ENCODE measurements at places on chromosomes 7 and 10.

DNA sequence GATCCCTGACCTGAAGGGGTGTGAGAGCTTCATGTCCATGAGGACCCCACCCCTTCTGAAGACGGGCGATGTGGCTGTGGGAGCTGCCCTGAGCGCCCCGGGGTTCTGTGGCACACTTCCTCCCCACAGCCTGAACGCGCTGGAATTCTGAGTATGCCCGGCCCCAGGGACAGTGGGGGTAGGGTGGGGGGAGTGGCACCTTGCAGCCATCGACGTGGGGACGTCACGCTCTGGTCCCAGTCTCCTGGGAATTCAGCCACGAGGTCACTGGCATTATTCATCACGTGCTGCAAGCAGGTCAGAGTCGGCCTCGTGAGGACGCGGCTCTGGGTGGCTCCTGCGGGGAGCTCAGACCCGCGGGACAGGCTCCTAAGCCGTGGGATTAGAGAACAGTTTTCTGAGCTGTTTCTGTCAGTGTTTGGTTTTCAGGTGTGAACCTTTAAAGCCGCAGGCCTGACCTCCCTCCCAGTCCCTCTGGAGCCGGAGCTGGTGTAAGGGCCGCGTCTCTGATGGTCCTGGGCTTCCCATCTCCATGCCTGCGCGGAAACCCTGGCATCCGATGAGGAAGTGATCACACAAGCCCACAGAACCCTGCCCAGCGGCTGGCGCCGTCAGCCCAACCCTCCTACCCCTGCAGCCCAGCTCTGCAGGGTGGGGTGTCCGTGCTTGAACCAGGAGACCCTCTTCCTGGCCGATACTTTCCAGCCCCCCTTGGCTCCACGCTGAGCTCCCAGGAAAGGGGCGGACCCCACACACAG lies 16.1 kb downstream of the GPR146 start:
- DNase-seq = peak; percentile 30

GRCh38 chr7:140605337-140605736 lies 35.3 kb downstream of the DENND2A start:
- peak; percentile 80 for DNase-seq

- DNase-seq = no peak
Observed at GRCh38 chr10:120131183-120131582, 238.7 kb downstream of the SEC23IP start.

- no peak for DNase-seq
Observed at GRCh38 chr7:91352091-91352490, 87.9 kb downstream of the FZD1 start.

DNA sequence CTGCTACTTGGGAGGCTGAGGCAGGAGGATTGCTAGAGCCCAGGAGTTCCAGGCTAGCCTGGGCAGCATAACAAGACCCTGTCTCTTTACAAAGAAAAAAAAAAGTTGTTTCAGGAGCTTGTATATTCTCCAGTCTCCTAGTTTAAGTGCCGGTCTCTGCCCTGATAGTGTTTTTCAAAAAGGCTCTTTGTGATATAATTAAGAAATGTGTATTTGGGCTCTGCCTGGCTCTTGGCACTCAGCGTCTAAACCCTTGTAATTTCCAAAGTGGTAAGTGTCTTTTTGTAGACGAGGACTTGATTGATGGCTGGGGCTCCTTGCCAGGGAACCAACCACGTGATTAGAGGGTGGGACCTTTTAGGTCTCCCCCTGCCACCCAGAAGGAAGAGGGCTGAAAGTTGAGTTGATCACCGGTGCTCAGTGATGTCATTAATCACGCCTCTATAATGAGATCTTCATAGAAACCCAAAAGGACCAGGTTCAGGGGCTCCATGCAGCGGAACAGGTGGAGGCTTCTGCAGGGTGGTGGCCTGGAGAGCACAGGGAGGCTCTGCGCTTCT lies 4.4 kb downstream of the EIF3B start:
- no peak for DNase-seq

DNA sequence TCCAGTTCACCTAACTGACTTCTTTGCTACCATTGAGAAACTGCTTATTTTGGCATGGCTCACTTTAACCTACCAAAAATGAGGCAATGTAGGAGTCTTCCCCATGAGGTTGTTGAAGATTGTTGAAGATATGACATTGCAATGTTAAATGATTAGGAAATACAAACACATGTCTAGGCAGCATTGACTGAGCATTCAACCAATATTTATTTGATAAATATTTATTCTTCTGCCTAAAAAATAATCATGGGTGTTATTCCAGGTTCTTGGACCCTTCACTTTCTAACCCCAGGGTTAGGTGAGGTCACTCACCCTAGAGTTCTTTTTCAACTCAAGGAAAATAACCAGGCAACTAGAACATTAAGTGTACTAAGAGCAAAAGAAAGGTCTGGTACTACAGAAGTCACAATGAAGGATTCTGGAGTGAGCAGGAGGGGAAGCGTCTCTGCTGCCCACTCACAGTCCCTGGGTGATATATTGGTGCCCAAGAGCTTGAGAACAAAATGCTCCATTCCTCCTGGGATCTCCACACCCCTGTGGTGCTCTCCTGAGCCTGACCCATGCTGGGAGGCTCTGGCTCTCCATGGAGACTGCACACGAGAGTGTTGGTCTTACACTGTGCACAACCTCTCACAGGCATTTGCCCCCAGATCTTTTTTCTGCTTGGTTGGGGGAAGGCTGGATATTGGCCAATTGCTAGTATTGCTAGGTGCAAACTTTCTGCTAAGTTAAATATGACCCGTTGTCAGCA lies 123.4 kb downstream of the SPAG6 start:
- DNase-seq = no peak

DNA sequence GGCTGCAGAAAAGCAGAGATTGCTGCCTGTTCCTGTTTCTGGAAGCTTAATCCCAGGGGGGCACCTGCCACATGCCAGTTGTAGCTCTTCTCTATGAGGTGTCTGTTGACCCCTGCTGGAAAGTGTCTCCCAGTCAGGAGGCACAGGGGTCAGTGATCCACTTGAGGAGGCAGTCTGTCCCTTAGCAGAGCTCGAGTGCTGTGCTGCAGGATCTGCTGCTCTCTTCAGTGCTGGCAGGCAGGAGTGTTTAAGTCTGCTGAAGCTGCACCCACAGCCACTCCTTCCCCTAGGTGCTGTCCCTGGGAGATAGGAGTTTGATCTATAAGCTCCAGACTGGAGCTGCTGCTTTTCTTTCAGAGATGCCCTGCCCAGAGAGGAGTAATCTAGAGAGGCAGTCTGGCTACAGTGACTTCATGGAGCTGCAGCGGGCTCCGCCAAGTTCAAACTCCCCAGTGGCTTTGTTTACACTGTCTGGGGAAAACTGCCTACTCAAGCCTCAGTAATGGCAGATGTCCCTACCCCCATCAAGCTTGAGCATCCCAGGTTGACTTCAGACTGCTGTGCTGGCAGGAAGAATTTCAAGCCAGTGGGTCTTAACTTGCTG lies 57.6 kb upstream of the CROT start:
- DNase-seq = no peak

DNA sequence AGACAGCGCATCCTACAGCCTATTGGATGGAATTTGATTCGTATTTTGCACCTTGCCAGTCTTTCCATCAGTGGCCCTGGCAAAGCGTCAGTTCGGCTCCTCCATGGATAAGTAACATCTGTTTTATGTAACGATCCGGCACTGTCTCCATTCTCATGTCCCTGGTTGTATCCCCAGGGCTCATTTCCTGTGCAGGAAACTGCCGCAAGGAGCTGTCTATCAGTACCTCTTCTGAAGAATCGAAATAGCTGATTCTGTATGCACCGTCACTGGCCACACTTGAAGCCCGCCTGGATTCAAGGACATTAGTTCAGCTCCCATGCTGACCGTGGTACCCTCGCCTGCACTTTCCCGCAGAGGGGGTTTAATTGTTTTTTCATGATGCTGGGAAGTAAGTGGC lies 53.1 kb upstream of the NPS start:
- DNase-seq = no peak

DNA sequence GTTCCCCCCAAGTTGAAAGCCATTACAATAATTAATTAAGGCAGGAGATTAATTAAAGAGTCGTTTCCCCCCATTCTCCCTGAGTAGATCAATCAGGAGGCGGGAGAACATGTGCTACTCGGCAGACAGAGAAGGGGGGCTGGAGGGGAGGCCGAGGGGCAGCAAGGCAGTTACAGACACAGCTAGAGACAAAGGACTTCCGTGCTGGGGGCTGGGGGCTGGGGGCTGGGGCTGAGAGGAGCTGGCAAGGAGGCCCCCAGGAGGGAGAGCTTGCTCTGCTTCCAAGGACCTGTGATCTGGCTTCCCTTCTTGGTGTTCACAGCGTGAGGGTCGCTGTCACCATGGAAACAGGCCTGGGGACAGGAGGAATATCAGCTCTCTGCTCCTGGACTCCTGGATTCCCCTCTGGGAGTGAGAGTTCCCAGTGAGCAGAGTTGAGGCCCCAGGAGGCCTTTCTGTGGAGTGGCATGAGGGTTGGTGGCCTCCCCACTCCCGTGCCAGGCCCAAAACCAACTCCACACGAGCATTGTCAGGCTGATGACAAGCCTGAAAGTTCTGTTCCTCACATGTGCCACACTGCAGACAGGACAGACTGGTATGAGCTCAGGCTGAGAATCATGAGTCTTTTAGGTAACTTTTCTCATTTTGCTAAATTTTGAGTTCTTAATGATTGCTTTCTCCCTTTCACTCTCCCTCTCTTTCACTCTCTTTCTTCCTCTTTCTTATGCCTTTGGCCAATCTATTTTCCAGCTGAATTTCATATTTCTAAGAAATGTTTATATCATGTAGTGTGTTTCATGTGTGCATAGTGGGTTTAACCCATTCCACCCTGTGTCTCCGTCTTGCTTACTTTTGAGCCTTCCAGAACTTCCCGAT lies 16.4 kb downstream of the FAM241B start:
- no peak for DNase-seq

DNA sequence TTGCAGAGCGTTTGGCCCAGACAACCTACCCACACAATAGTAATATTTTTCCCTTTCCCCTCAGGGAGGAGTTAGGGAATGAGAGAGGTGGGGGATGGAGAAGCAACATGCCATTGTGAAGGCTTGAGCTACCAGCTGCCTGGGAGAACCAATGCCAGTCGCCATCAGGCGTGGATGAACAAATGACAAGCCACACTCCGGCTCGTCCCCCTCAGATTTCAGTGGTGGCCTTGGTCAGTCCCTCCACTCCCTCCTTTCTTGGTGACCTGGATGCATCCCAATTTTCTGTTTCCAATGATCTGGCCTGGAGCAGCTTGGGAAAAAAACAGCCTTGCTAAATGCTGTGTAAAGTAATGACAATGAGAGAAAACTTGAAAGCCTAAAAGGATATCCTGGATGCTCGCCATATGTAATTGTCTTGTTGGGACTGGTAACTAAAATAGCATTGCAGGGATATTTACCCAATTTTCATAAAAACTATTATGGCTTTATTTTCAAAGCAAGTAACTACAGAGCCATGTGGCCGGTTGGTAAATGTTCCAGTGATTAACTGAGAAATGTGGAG lies 110.7 kb downstream of the ICA1 start:
- DNase-seq = no peak

DNA sequence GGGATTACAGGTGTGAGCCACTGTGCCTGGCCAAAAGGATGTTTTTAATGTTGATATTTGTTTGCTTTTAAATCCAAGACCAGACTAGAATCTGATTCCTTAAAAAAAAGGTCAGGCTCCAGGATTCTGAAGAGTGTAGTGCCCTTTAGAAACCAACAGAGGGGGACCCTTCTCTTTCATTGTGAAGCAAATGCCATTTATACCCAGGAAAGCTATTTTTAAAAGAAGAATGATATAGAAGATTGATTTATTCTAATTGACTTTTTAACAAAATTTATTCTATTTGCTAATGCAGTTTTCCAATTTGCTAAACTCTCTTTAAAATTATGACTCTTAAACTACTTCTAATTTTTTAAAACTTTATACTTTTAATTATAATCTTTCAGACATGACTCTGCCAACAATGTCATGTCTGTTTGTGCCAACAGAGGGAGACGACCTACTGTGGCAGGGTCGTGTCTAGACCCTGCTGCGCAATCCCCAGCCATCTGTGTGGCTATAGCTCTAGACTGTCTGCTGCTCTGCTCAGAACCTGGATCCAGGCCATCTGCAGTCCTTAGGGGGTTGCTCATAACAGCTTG lies 201.0 kb upstream of the IMMP2L start:
- peak; percentile 65 for DNase-seq

DNA sequence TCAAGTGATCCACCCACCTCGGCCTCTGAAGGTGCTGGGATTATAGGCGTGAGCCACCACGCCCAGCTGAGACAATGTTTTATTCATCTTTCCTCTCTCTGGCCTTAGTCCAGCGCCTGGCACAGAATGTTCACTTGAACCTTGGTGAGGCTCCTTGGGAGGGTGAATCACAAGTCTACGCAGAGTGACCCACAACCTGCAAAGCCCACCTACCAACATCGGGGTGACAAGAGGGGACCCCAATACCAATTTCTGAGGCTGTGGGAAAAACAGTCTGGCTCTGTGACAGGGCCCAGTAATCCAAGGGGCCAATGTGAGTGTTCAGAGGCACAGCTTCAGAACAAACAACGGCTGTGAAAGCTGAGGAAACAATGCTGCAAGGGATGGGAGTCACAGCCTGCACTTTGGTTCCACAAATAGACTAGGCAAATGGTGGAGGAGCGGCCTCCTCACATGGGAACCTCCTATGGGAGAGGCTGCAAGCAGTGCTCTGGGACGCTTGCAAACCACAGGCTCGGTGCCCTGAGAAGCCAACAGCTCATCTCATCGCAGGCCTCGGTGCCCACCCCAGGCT lies 5.6 kb upstream of the MALSU1 start:
- no peak for DNase-seq

- DNase-seq = peak; percentile 89
Observed at GRCh38 chr7:129923709-129924108, 29.1 kb downstream of the UBE2H start.

GRCh38 chr10:52232561-52233350 lies 81.3 kb upstream of the DKK1 start:
- no peak for DNase-seq

DNA sequence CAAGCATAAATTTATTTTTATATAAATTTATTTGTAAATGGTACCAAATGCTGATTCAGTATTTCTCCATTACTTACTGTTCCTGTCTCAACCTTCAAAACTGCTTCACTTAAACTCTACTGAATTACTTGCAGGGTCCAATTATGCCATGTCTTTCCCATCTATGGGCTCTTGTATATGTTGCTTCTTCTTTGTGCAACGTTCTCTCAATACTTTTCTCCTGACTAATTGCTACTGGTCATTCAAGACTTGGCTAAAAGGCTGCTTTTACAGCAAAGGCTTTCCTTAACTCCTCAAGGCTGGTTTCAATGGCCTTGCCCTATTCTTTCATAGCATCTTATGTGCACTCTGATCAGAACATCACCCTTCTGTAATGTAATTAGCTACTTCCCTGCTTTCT lies 67.9 kb downstream of the RNLS start:
- DNase-seq = no peak

DNA sequence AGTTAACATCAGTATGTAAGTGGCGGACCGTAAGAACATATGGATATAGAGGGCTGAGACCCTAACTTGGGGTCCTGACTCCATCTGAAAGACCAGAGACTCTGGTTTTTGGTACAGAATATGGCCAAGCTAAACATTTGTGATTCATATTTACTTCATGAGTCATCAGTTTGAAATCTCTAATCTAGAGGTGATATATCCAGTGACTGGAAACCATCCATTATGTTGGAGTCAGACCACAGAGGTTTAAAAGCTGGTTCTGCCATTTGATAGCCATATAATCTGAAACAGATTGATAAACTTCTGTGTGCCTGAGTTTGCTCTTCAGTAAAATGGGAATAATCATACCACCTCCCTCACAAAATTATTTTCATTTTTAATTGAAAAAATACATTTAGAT lies 505.3 kb downstream of the SORCS3 start:
- no peak for DNase-seq

GRCh38 chr10:3226960-3227744 lies 54.6 kb upstream of the PITRM1 start:
- DNase-seq = peak; percentile 51

- DNase-seq = no peak
Observed at GRCh38 chr10:22962817-22963216, 35.0 kb downstream of the ARMC3 start.
